ENCODE measurements at places on chromosomes 13 and 19.

DNA sequence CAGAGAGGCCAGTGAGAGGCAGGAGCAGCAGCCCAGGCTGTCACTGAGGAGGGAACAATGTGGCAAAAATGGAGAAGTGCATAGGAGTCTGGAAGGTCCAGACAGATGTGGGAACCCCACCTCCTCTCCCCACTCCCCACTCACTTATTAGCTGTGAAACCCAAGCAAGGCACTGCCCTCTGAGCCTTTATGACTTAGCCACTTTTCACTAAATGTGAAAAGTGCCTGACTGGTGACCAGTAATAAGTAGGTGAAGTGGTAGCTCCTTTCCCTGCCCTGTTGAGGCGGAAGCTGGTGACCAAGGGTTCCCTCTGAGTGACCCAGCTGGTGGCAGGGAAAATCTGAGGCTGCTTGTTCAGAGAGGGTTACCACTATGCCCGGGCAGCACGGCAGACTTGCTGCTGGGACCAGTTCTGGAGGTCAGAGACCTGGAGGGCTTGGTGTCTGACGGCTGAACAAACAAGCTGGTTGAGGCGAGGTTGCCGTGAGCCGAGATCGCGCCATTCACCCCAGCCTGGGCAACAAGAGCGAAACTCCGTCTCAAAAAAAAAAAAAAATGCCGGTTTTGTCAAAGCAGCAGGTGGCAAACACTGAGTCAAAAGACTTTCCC, 80.0 kb downstream of the ZNF429 start:
- DNase-seq = no peak

GRCh38 chr19:19101540-19101939, 36.7 kb downstream of the TMEM161A start:
- DNase-seq = no peak

GRCh38 chr13:22880741-22881720, 299.7 kb upstream of the SGCG start:
- no peak for DNase-seq

DNA sequence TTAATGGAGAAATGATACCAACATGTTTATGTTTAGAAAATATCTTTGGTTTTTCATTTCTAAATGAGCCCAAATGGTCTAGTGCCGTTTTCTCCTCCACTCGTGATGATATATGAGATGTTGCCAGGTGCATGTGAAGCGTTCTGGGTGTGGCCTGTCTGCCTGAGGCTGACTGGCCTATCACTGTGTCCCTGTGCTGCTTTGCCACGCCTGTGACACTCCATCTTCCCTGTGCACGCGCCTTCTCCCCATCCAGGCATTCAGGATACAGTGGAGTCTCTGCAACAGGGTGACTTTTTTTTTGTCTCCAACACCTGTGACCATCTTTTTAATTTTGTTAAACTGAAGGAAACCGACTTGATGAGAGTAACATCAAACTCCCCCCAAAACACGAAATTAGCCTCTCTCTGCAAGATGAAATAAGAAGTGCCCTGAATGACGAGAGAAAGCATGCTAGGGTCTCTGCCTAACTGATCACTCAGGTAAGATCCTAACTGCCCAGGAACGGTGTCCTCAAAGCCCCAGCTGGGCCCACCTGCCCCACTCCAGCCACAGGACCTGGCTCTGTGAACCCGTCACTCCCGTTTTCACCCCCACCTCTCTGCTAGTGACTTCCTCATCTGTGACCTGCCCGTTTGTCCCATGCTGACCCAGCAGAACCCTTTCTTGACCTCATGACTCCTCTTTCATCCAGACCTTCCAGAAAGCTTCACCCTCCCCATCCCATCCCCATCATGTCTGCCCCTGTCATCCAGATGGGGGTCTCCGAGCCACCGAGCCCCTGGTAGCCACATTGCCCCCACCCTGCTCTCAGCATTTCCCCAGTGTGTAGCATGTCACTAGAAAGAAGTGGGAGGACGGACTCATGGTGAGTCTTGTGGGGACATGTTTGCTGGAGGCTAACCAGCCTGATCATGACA, 33.2 kb upstream of the TFDP1 start:
- no peak for DNase-seq

DNA sequence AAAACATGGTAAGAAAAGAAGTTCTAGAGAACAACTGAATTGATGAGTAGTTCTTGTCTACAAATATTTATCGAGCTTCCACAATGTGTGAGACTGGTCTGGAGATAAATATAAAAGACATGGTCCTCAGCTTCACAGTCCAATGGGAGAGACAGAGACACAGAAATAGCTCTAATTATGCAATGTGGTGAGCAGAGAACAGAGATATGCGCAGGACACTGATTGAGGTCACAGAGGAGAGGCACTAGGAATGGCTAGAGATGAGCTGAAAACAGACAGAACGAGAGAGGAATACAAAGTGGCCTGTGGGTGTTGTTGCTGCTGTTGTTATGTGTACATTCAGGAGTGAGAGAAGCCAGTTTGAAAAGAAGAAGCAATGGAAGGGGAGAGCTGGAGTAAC, 53.2 kb downstream of the GPALPP1 start:
- no peak for DNase-seq

DNA sequence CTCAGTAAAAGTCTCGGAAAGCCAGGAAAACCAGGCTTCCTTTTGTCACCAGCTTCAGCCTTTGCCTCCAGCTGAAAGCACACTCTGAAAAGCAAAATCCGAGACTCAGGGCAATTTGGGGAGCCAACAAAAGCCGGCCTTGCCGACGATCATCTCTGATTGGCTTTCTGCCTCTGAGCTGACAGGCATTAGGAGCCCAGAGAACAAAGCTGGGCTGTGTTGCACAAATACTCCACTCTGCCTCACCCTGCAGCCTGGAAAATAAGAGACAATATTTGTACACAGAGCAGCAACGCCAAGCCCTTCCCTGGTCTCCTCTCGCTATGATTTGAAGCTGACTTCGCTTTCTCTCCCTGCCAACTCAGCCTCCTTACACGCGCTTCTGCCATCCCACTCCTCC, 46.9 kb downstream of the CACNA1A start:
- DNase-seq = no peak

All from NCI-H524 treated with DMSO at 0.1 percent for 48 hours (cell line).